Activated T-cell treated with anti-CD3 and anti-CD28 coated beads, Interleukin-2, amount 50 U/mL, for 24 hours (primary cell): ENCODE measurements at places on chromosomes 12 and 14.

DNA sequence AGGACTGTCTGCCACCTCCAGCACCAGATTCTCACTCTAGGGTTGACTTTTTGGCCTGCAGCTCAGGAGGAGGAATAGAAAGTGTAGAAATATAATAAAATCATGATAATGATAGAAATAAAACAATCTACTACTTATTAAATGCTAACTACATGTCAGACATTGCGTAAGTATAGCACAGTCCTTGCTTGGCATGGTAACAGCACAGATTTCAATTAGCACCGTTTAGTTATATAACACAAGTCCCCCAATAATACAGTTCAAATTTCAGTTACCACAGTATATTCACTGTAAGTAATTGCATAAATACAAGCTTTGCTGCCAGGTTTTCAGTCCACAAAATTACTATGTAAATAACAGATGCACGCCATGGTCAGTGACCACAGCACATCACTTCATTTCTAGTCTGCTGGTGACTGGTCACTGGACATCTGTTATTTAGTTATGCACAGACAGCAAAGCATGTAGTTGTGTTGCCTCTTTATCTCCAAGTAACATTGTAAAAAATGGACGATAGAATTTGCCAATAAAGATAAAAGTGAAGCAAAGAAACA lies 6.5 kb upstream of the GLT8D2 start:
- H3K27me3 ChIP-seq: peaks cover 31% of the 10 kb centered on the region
- no peak for DNase-seq
- no peaks in the 10 kb centered on the region for H3K36me3 ChIP-seq
- no peak overlapping the region for H3K4me3 ChIP-seq
- no peak overlapping the region for H3K27ac ChIP-seq

- H3K27ac ChIP-seq: no peak overlapping the region
- no peak for DNase-seq
- no peak overlapping the region for H3K4me3 ChIP-seq
- no peaks in the 10 kb centered on the region for H3K4me1 ChIP-seq
Measured at GRCh38 chr14:20714593-20715250, 26.2 kb downstream of the ANG start.

DNA sequence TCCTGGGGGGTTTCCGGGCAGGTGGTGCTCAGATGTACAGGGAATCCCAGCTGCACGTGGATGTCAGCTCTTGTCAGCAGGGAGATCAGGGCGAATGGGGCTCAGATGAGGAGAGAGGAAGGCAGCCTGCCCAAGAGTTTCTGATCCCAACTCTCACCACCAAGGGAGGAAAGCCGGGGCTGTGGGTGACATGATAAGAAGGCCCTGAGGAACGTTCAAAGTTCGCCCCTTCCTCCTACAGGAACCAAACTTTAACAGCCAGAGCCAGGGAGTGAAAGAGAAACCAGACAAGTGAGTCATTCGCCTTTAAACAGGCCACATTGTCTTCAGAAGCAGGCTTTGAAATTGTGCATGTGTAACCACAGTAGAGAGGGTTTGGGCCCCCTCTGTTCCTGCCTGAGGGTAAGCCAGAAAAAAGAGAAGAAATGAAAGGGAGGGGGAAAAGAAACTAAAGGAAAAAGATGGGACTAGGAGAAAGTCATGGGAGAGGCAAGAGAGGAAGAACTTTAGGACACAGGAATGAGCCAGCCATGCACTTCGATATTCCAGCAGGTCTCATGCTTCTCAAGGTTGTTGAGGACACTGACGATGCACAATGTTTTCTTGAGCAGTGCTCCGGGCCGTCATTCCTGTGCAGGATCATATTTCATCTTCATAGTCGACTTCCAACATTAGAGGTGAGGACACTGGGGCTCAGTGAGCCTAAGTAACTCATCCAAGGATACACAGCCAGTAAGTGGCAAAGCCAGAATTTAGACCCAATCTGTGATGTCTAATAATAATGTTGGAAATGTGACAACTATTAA lies 691.4 kb upstream of the TBX3 start:
- H3K27ac ChIP-seq: peak overlapping the region; percentile 24
- H3K4me1 ChIP-seq: peaks cover 10% of the 10 kb centered on the region
- H3K27me3 ChIP-seq: no peaks in the 10 kb centered on the region
- H3K36me3 ChIP-seq: no peaks in the 10 kb centered on the region
- DNase-seq: no peak

- H3K4me3 ChIP-seq: no peak overlapping the region
- H3K4me1 ChIP-seq: no peaks in the 10 kb centered on the region
- H3K27ac ChIP-seq: no peak overlapping the region
- no peak for DNase-seq
- H3K27me3 ChIP-seq: peaks cover 37% of the 10 kb centered on the region
Measured at GRCh38 chr12:93199831-93200236, 177.9 kb upstream of the NUDT4 start.

GRCh38 chr14:77111021-77111420 lies 13.0 kb downstream of the CIPC start:
- DNase-seq: no peak
- H3K36me3 ChIP-seq: peaks cover 82% of the 10 kb centered on the region
- H3K27ac ChIP-seq: no peak overlapping the region
- no peaks in the 10 kb centered on the region for H3K4me1 ChIP-seq
- H3K27me3 ChIP-seq: no peaks in the 10 kb centered on the region

- no peaks in the 10 kb centered on the region for H3K27me3 ChIP-seq
- peaks cover 21% of the 10 kb centered on the region for H3K4me1 ChIP-seq
- no peak for DNase-seq
Measured at GRCh38 chr14:44982594-44982993, 20.6 kb downstream of the TOGARAM1 start.

GRCh38 chr12:108612788-108613282 lies 15.0 kb upstream of the TMEM119 start:
- no peak overlapping the region for H3K27ac ChIP-seq
- no peak overlapping the region for H3K4me3 ChIP-seq
- peaks cover 44% of the 10 kb centered on the region for H3K4me1 ChIP-seq
- no peak for DNase-seq
- peaks cover 6% of the 10 kb centered on the region for H3K36me3 ChIP-seq

DNA sequence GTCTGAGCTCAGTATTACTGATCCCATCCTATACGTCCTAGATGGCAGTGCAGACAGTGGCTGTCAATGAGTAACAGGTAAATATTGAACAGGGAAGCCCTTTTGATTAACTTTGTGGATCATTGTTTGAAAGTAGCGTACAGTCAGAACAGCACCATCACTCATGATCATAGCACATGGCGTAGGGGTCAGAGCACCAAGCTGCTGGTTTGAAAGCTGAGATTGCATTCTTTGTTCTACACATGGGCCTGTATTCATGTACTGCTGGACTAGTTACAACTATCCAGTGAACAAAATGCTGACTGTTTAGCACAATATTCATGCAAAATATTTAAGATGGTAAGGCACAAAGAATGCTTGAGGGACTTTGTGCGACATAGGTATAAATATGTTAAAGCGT lies 131.8 kb downstream of the NPAS3 start:
- no peak overlapping the region for H3K27ac ChIP-seq
- no peak for DNase-seq
- H3K36me3 ChIP-seq: no peaks in the 10 kb centered on the region
- no peaks in the 10 kb centered on the region for H3K4me1 ChIP-seq
- no peak overlapping the region for H3K4me3 ChIP-seq

DNA sequence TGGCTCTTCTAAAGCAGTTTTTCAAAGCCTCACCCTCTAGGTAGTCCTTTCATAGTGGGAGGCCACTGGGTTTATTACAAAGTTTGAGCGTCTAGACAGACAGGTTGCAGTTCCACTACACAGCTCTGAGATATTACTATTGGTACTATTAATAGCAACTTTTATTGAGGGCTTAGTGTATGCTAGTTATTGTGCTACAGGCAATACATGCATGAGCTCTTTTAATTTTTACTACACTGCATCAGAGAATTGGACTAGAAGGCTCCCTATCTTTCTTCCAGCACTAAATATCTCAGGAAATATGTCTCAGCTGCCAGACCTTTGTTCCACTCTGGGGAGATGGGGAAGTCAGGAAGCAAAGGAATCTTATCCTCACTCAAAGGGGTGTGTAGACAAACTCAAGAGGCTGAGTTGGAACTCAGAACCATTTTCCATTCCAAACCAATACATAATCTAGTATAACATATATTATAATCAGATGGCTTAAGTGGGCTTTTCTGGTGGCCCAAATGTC lies 161.8 kb upstream of the SLC38A2 start:
- H3K27ac ChIP-seq: no peak overlapping the region
- H3K4me3 ChIP-seq: no peak overlapping the region
- H3K4me1 ChIP-seq: peaks cover 5% of the 10 kb centered on the region
- no peak for DNase-seq

- no peak overlapping the region for H3K27ac ChIP-seq
- H3K4me3 ChIP-seq: no peak overlapping the region
- H3K27me3 ChIP-seq: no peaks in the 10 kb centered on the region
- peaks cover 7% of the 10 kb centered on the region for H3K36me3 ChIP-seq
- peaks cover 6% of the 10 kb centered on the region for H3K4me1 ChIP-seq
- no peak for DNase-seq
Measured at GRCh38 chr12:121184425-121184824, 25.5 kb upstream of the P2RX4 start.

DNA sequence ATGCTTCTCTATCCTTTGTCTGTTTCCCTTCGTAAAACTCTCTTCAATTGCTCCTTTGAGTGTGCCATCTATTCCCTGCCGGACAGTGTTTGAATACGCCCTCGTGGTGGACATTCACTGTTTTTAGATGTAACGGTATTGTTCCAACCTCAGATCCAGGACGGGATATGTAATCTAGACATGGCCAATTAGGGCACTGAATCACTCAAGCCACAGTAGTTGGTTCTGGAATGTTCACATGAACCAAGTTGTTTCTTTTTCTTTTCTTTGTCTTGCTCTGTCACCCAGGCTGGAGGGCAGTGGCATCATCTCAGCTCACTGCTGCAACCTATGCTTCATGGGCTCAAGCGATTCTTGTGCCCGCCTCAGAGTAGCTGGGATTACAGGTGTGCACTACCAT lies 204.2 kb upstream of the PLXNC1 start:
- no peak overlapping the region for H3K27ac ChIP-seq
- H3K4me1 ChIP-seq: no peaks in the 10 kb centered on the region
- peaks cover 6% of the 10 kb centered on the region for H3K27me3 ChIP-seq
- H3K4me3 ChIP-seq: no peak overlapping the region
- no peaks in the 10 kb centered on the region for H3K36me3 ChIP-seq

DNA sequence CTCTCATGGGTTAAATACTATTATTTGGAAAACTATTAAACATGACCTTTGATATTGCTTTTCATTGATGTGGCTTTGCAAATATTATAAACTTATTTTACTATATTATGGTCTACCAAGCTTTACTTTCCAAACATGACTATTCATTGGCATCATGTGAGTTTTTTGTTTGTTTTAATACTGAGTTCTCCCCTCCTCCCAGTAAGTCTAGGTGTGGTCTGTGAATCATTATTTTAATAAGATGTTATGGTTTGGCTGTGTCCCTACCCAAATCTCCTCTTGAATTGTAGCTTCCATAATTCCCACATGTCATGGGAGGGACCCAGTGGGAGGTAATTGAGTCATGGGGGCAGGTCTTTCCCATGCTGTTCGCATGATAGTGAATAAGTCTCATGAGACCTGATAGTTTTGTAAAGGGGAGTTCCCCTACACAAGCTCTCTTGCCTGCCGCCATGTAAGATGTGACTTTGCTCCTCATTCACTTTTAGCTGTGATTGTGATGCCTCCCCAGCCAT lies 80.0 kb downstream of the BORCS5 start:
- H3K4me3 ChIP-seq: no peak overlapping the region
- no peaks in the 10 kb centered on the region for H3K27me3 ChIP-seq
- H3K27ac ChIP-seq: no peak overlapping the region
- DNase-seq: no peak
- peaks cover 70% of the 10 kb centered on the region for H3K36me3 ChIP-seq

DNA sequence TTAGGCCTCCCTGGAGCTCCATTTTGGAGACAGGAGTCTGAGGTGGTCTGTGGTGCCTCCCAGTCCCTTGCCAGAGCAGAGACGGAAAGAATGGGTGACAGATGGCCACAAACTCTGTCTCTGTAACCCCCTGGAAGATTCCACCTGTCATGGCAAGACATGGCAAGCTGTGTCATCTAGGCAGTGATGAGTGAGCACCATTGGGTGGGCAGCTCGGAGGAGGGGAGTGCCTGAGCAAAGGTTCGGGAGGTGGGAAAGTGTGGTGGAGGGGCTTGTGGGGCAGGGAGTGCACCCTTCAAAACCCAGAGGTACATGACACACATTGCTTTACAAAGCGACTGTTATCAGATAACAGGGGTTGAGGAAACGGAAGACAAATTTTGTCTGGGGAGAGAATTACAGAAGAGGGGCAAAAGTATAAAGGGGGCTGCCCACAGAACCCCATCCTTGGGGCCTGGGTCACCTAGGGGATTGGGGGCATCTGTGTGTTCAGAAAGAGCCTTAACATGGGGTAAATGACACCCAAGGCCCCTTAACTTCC lies 3.5 kb downstream of the RIN3 start:
- H3K27ac ChIP-seq: peak overlapping the region; percentile 87
- H3K4me3 ChIP-seq: peak overlapping the region; percentile 83
- peaks cover 4% of the 10 kb centered on the region for H3K36me3 ChIP-seq
- DNase-seq: peak; percentile 47

DNA sequence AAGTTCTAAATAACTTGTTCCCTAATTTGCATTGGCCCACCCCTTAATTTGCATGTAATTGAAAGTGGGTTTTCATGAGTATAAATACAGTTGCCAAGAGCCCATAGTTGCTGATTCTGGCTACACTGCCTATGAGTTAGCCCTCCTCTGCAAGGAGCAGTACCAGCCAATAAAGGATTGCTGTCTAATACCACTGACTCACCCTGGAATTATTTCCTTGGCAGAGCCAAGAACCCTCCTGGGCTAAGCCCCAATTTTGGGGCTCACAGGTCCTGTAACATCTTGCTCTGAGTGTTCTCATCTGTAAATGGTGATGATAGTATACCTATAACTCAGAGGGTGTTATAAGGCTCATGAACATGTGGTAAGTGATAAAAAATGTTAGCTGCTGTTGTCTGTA lies 6.8 kb downstream of the TTC8 start:
- no peak overlapping the region for H3K4me3 ChIP-seq
- H3K4me1 ChIP-seq: peaks cover 6% of the 10 kb centered on the region
- no peaks in the 10 kb centered on the region for H3K36me3 ChIP-seq
- no peak overlapping the region for H3K27ac ChIP-seq
- H3K27me3 ChIP-seq: peaks cover 3% of the 10 kb centered on the region
- no peak for DNase-seq
